Heart right ventricle (tissue), 16 donors: ENCODE measurements at places on chromosomes 2 and 18. TPM values are rescaled to one million over a fixed set of nuclear protein-coding genes. Genes with fewer than 3 reads are reported as not detected.

STAMBP gene
- 24.4 TPM for polyA plus RNA-seq

MGAT4A gene
- polyA plus RNA-seq = 7.2 TPM

KCNE4 gene
- 2.4 TPM for polyA plus RNA-seq

GTF2A1L gene
- polyA plus RNA-seq = 0.43 TPM

MEIS1 gene
- 28.5 TPM for polyA plus RNA-seq

MMADHC gene
- polyA plus RNA-seq = 20.4 TPM

INO80D gene
- 1.1 TPM for polyA plus RNA-seq

CSRNP3 gene
- polyA plus RNA-seq = 0.88 TPM

AGXT gene
- polyA plus RNA-seq = 0.09 TPM

DNA sequence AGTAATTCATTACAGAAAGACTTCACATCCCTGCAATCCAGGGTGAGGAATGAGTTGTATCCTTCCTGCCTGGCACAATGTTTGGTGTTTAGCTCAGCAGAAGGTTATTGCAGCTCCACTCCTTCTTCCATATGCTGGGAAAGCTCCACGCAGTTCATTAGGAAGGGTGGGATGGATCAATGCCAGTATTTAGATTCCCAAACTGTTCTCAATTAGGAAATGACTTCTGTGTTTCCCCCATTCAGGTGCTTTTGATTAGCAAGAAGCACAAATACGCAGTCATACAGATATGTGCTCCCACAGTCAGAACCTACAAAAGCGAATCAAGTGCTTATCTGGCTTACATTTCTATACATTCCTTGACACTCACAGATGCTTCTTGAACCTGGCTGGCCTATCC lies 340.6 kb downstream of the NYAP2 start:
- no peak for DNase-seq

DNA sequence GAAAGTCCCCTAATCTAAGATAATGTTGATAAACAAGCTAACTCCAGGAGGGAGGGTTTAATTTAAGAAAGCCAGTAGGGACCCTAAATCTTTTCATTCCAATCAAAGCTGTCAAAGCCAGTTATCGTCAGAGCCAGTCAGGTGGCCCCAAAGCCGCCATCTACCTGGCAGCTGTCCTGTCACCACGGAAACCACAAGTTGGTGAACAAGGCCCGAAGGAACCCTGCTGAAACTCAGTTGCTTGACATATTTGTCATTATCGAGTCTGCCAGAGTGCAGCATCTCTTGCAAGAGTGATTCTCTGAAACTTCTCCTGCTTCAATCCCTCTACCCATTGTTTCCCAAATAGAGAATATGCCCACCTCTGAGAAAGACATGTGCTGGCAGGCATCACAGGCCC lies 30.8 kb upstream of the POLE4 start:
- DNase-seq = no peak

DNA sequence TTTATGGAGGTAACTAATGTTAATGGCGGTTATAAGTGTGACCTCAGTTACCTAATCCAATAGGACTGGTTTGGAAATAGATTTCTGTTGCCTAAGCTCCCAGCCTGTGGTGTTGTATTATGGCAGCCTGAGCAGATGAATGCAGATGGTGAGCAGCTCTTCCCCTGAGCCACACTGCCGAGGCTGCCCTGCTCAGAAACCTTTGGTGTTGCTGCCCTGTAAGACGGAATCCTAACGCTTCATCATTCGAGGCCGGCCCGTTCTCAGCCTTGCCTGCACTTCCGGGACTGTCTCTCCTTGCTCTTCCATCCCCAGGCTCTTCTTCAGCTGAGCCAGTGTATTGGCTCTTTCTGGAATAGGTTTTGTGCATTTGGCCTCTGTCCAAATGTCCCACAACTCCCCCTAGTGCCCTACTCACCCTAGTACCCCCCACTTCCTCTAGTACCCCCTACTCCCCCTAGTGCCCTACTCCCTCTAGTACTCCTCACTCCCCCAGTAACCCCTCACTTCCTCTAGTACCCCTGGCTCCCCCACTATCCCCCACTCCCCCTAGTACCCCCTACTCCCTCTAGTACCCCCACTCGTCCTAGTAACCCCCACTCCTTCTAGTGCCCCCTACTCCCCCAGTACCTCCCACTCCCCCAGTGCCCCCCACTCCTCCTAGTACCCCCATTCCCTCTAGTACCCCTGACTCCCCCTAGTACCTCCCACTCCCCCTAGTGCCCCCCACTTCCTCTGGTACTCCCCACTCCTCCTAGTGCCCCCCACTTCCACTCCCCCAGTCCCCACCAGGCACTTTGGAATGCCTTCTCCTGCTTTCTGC lies 106.0 kb upstream of the TAF1B start:
- DNase-seq = no peak

DNA sequence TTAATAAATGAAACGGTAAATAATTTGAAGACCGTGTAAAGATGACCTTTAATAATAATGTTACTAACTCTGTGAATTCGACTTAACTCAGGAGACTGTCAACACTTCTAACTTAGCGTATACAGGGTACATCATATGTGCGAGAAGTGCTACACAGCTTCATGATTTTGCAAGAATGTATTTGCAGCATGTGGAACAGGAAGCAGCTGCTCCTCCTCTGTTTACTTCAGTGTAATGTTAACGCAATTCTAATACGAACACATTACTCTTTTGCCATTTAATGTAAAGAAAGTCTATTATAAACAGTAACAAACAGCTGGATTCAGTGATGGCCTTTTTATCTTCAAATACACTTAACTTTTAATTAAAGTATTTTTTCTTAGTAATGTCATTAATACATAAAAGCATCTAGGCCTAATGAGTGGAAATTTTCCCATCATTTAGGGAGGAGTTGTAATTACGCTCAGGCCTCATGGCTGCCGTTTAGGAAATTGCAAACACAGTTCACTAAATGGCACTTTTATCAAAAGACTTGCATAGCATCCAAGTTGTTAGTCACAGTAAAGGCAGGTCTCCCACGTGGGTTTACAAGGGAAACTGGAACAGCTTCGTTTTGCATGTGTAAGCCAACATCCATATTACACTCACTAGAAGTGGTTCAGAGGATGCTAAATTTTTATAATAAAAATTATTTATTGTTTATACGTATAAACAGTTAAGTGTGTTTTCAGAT lies 635.7 kb downstream of the FBXO15 start:
- DNase-seq = no peak
